ENCODE measurements at places on chromosomes 5 and 9.
A peak's percentile ranks its signal among the peaks of the same experiment; 100 is the strongest.

DNA sequence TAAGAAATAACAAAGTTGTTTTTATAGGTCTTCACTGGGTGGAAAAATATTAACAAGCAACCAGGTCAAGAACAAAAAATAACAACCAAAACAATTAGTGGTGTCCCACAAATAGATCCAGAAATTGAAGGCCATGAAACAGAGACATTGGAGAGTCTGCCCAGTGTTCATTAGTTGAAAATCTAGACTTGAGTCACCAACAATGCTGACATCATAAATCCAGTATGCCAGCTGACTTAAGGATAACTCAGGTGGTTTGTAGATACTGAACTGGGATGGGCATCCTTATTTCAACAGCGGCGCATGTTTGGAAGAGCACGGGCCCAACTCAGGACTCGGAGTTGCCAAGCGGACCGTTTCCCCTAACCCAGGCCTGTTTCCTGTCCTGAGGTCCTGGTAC, 80.7 kb upstream of the TNFAIP8 start:
- DNase-seq: no peak

- peak; percentile 51 for DNase-seq
Measured at GRCh38 chr9:2053883-2054845, 39.0 kb downstream of the SMARCA2 start.

DNA sequence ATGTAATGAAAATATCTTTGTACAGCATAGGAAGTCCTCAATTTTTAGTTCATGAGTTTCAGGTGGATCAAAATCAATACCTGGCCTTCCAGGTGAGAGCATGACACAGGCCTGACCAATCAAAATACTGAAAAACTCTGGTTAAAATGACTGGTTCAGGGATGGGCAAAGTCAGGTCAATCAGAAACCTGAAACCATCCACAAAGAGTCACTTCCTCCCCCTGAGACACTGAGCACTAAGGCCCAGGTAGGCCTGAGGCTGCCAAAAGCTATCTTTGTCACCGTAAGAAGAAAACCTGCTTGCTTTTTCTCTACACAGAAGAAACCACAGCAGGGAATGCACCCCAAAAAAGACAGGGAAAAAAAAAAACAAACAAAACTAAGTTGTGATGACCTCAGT, 444.8 kb downstream of the TLR4 start:
- DNase-seq: no peak

- no peak for DNase-seq
Measured at GRCh38 chr9:38057416-38058195, 11.4 kb downstream of the SHB start.

GRCh38 chr9:3908731-3909130, 382.9 kb upstream of the RFX3 start:
- no peak for DNase-seq

GRCh38 chr5:133457439-133458355, 154.6 kb downstream of the FSTL4 start:
- no peak for DNase-seq

DNA sequence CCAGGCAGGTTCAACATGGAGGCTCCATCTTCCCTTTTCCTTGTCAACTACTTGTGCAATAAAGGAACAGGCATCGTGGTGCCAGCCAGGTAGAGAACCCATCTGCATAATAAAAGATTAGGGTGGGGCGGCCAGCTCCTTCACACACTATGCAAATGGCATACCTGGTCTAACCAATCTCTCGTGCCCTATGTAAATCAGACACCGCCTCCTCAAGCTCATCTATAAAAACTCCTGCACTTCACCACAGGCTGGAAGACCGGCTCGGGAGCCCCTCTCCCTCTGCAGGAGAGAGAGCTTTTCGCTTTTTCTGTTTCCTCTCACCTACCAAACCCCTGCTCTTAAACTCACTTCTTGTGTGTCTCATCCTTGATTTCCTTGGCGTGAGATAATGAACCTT, 244.3 kb upstream of the PUM3 start:
- DNase-seq: no peak

- DNase-seq: no peak
Measured at GRCh38 chr9:82164159-82164558, 175.6 kb downstream of the SPATA31D1 start.
